ENCODE measurements at places on chromosomes 7 and 10.

- DNase-seq: no peak
Measured at GRCh38 chr10:25047088-25047487, 30.7 kb downstream of the THNSL1 start.

GRCh38 chr7:92641921-92642511 is 51.8 kb upstream of the FAM133B start:
- no peak for DNase-seq

GRCh38 chr10:3790272-3790671 is 5.3 kb upstream of the KLF6 start:
- DNase-seq: no peak

GRCh38 chr7:100602889-100603725 is 944 bp downstream of the PCOLCE start:
- DNase-seq: peak; percentile 42

GRCh38 chr7:30226614-30227268 is 57.7 kb upstream of the ZNRF2 start:
- peak; percentile 72 for DNase-seq

GRCh38 chr7:18778594-18778993 is 283.0 kb downstream of the HDAC9 start:
- DNase-seq: no peak

DNA sequence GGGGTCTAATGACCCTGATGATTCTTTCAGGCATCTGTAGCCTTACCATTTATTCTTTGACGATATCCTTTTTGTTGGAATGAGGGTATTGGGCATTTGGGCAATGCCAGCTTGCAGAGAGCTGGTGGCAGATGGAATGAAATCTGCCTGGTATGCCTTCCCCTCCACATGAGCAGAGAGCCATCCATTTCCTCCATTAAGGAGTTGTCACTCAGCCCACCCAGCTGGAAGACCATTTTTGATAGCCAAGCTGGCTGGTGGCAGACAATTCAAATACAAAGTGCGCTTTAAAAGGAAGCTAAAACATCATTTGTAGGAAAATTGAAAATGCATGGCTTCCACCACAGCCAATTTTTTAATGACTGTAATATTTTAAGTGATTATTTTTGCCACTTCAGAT is 240.1 kb upstream of the SLC26A5 start:
- DNase-seq: no peak

DNA sequence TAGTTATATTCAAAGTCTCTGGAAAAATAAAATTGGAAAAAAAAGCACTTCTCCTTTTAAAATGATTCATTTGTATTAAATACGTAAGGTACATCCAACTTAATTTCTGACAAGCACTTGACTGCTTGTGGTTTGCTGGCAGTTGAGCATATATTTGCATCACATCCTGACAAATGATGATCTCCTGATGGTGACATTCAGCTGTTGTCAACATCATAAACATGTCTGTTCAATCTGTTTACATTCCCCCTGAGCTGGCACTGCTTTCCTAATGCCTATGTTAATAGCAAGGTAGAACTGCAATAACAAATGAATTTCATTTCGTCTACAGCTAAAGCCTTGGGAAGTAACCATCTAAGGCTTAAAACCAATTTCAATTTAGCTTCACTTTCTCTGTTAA is 24.4 kb downstream of the TSPAN12 start:
- no peak for DNase-seq

DNA sequence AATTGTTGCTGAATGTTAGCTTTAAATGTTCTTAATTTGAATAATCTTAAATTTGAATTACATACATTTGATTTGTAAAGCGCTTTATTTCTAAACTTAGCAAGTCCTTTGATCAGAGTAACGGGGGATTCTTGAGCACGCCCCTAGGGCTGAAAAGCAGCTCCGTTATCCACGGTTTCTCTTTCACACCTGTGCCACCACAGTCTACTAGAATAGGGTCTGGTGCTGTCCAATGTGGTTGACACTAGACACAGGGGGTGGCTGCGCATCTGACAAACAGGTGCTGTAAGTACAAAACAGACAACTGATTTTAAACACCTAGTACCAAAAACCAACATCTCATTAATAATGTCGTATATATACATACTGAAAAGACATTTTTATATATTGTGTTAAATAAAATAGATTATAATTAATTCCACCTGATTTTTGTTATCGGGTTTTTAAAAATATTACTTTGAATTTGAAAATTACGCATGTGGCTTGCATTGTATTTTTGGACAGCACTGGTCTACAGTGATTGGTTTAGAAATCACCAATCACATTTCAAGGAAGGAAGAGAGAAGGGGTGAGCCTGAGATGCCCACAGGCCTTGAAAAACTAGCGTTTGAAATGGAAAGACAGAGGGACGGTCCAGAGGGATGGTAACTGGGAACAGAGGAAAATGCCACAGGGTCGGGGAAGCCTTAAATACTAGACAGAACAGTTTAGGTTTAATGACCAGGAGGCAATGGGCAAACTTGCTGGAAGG is 7.3 kb downstream of the SEPHS1 start:
- DNase-seq: no peak
